ENCODE measurements at places on chromosomes 3 and 15. TPM values are rescaled to one million over a fixed set of nuclear protein-coding genes. Genes with fewer than 3 reads are reported as not detected.

The PLA2G4D gene
- not detected for total RNA-seq

- H3K4me1 ChIP-seq, result no peaks in the 10 kb centered on the region
- no peak for DNase-seq
- H3K27me3 ChIP-seq, result no peaks in the 10 kb centered on the region
- H3K27ac ChIP-seq, result no peak overlapping the region
Measured at GRCh38 chr15:83993591-83993990, 242.0 kb upstream of the GOLGA6L4 start.

The FAM162A gene
- 21.9 TPM for total RNA-seq

DNA sequence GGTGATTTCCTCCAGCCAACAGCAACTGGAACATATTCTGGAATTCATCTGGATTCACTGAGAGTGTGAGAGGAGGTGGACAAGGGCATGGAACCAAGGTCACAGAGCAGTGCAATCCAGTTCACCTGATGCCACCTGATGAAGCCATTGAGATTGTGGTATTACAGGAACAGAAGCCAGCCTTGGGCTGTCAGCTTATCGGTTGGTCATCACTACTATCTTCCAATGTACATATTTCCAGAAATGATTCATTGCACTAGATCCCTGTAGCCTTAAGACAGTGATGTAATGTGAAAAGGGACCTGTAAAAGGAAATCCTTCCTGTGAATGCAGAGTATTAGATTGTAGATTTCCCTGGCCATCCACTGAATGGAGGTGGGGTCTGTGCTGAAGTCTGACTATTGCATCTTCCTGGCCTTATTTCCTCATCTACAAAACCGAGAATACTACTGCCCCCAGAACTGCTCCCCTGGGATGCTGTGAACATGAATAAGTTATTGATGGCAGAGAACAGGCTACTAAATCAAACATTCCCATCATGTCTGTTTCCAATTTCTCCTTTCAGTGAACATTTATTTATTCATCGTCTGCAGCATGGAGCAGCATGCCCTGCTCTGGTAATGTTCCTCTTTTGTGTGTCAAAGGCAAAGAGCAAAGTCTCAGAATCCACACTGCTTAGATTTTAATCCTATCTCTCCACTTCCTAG lies 47.4 kb upstream of the TPM1 start:
- H3K27ac ChIP-seq, result no peak overlapping the region
- H3K36me3 ChIP-seq, result no peaks in the 10 kb centered on the region
- H3K27me3 ChIP-seq, result no peaks in the 10 kb centered on the region
- no peak overlapping the region for H3K4me3 ChIP-seq
- DNase-seq, result no peak

The C3orf85 gene
- total RNA-seq, result 99.7 TPM
